Activated CD8-positive, alpha-beta memory T cell treated with anti-CD3 and anti-CD28 coated beads, Interleukin-2, amount 50 U/mL, for 48 hours (primary cell): ENCODE measurements at places on chromosomes 2 and 18.

DNA sequence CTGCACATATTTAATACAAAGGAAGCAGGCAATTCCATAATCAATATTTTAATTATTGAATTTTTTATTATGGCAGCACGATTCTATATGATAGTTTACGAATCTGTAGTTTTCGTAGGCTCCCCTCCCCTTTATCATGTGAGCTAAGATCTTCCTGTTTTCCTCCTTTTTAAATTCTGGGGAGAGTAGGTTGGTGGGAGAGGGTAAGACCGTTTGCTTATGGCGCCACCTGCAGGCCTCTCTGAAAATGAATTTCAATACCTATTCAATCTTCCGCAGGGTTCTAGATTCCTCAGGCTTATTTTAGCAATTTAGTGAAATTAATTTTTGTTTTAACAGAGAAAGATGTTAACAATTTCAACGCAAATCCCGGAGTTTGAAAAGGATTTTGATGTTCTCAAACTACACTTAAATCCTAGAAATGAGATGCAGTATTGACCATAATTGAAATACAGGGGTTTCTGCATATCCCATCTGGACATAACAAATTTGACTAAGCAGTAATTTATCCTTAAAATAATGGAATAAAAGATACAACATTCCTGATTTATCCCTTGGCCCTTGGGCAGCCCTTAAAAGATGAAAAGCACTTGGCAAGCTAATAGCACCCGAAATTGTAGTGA, 12.8 kb upstream of the GBX2 start:
- DNase-seq: no peak

- DNase-seq: no peak
Measured at GRCh38 chr2:207640160-207640559, 15.0 kb upstream of the METTL21A start.

DNA sequence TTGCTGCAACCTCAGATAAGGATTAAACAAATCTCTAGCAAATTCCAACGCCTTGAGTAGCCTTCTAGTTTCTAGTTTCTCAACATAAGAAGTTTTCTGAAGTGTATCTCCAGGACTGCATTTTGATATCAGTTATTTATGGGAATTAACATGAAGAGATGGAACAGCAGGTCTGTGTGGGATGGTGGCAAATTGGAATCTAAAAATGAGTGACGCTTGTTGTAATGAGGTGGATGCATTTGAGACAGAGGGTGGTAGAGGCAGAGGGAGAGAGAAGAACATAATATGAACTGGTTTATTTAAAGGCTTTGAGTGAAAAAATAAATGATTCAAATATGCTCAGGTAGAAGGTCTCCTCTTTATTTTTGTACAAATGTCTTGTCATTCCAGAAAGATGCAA, 446.8 kb upstream of the GCFC2 start:
- DNase-seq: no peak

- no peak for DNase-seq
Measured at GRCh38 chr18:79465392-79465991, 69.8 kb downstream of the NFATC1 start.

- DNase-seq: no peak
Measured at GRCh38 chr2:175454953-175455389, 273.5 kb upstream of the ATP5MC3 start.

- no peak for DNase-seq
Measured at GRCh38 chr2:144707736-144708326, 187.9 kb upstream of the ZEB2 start.

DNA sequence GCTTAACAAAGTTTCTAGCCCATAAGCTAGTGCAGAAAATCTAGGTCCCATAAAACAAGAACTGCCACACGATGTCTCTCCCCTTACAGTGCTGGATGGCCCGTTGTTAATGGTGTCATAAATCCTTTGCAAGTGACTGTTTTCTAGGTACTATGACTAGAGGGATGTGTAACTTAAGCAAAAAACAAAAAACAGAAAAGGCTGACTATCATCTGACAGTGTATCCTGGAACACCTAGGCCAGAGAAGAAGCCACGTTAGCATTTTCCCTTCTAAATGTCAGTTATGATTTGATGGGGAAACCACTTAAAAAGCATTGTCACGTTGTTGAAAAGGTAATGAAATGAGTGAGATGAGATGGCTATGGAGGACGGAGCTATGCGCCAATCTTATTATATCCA, 2.4 kb downstream of the CASP8 start:
- no peak for DNase-seq

GRCh38 chr2:55781542-55781941, 87.9 kb upstream of the PNPT1 start:
- DNase-seq: no peak

DNA sequence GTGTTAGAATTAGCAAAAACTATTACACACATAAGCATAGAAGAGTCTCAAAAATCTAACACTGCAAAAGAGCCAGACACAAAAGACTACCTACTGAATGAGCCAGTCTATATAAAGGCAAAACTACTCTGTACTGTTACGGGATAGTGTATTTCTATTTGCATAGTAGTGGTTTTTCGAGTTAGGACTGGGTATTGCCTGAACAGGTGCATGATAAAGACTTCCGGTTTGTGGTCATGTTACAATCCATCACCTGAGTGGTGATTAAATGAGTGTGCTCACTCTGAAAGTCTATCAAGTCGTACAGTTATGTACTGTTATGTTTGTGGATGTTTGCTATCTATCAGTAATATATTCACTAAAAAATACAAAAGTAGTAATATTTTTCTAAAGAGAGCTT, 523.3 kb upstream of the SYT4 start:
- DNase-seq: no peak

- DNase-seq: no peak
Measured at GRCh38 chr2:127624756-127625571, 21.0 kb upstream of the GPR17 start.

DNA sequence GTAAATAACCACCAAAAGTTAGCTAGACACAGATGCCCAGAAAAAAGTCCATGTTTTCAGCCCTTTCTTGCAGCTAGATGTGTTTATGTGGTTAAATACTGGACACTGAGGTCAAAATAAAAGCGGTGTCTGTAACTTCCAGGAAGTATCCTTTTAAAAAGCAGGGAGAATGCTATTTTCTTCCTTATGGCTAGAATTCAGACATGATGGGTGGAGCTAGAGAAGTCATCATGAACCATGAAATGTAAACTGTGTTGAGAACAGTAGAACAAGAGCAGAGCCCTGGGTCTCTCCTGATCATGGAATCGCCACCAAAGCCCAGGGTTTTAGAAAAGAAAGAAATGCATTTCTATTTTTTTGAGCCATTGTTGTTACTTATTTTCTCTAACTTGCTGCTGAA, 41.3 kb upstream of the GALNT3 start:
- DNase-seq: no peak

- no peak for DNase-seq
Measured at GRCh38 chr2:143399631-143400069, 270.4 kb downstream of the ARHGAP15 start.

DNA sequence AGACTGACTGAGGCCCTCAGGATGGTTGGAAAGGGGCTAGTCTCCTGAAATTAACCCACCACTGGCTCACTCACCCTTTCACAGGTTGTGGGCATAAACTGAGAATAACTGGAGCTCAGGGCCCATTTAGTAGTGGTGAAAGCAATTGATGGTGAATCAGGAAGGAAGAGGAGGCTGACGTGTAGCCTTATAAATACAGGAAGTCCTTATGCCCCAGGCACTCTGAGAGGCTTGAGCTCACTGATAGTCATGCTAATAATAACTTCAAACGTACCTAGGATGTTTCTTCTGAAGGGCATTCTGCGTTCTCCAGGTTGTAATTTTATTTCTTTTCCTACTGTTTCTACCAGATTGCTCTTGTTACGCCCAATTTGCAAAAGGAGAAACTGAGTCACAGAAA, 328.4 kb downstream of the CLIP4 start:
- DNase-seq: no peak

DNA sequence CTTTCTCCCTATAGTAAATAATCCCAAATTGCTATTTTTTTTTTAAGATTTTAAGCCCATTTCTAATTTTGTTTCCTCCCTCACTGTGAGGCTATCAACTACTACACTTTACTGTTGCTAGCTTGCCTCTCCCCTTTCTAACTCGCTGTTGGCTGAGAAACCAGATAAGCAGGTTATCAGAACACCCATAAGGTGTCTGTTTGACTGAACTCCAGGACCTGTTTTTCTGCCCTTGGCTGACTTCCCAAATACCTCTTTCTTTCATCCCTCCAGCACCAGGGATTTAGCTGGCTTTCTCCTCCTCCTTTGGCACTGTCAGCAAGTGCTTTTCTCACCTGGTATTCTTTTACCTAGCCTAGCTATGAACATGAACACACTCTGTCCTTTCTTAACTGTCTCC, 11.1 kb downstream of the TRAK2 start:
- no peak for DNase-seq

DNA sequence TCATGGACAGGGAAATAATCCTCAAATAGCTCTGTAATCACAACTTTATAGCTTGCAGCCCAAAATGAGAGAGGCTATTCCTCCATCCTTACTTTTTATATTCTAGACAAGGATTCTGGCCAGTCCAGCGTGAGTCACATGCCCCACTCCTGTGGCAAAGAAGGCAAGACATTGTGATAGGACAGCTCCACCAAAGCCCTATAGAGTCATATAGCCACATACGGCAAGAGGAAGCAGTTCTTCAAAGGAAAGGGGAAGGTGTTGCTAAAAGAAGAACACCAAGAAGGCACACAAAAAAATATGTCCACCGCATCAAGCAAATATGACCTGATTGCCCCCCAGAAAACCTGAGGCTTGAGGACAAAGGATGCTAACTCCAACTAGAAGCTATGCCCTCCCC, 3.4 kb upstream of the GFPT1 start:
- no peak for DNase-seq
